ENCODE measurements at places on chromosomes 6 and 20.
A peak's percentile ranks its signal among the peaks of the same experiment; 100 is the strongest.

DNA sequence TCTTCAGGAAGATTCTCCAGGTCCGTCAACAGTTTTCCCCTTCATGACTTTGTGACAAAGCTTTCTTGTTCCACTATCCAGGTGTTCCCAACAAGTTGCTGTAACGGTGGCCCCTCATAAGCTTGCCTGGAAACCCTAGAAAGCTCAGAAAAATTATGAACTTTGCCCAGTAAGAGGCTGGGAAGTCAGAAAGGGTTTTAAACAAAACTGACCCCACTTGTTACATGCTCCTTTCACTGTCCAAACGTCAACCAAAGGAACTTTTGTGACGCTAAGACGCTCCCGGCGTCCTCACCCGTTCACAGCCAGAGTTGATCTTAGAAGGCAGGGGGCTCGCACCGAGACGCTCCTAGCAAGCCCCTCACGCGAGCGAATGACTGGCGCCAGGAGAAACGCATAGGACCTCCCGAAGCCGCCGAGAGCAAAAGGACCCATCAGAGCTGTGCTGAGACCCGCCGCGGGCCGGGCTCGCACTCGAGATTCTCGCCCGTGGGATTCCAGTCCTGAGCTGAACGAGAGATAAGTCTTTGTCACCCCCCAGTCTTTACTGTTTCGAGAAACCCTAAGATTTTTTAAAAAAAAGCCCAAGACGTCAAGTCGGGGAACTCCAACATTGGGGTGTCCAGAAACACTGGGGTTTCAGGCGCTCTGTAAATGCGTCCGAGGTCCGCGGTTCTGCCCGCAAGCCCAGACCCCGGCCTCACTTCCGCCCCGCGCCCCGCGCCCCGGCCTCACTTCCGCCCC lies 544 bp upstream of the ACAT2 start:
- no peak for DNase-seq

DNA sequence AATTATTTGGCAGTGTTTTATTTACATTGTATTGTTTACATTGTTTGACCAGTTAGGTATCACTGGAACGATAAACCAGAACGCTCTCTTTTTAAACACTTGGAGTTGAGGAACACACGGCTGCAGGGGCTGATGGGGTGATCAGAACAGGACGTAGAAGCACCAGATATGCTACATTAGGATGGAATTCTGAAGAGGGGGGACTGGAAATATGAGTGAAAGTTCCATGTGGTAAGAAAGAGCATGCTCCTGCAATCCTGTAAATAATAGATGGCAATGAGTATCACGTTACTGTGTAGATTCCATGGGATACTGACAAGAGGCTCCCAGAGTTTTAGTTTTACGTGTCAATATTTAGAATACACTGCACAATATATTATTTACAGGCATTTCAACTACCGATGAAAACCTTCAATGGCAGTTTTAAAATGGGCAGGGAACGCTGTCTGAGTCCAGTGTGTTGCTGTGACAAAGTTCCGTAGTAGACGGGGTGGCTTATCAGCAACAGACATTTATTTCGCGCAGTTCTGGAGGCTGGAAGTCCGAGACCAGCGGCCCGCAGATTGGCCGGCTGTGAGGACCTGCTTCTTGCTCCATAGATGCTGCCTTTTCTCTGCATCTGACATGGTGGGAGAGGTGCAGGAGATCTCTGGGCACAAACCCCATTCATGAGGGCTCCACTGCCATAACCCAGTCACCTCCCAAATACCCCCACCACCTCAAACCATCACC lies 43.1 kb downstream of the SYNJ2 start:
- DNase-seq: no peak

DNA sequence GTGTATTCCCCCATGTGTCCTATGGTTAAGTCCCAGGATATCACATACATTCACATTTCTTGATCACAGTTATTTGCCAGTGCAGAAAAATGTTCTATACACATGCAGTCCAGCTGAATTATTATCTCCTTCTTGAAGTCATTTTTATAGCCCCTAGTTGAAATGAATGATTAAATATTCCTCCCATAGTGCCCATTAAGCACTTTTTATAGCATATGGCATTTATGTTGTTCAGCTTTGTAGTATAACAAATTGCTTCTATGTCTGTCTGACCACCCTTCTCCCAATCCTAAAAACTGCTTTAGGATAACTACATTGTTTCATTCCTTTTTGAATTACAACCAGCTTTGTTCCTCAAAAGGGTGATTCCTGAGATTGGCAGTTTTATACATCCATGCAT lies 123.5 kb downstream of the ADGRB3 start:
- no peak for DNase-seq

DNA sequence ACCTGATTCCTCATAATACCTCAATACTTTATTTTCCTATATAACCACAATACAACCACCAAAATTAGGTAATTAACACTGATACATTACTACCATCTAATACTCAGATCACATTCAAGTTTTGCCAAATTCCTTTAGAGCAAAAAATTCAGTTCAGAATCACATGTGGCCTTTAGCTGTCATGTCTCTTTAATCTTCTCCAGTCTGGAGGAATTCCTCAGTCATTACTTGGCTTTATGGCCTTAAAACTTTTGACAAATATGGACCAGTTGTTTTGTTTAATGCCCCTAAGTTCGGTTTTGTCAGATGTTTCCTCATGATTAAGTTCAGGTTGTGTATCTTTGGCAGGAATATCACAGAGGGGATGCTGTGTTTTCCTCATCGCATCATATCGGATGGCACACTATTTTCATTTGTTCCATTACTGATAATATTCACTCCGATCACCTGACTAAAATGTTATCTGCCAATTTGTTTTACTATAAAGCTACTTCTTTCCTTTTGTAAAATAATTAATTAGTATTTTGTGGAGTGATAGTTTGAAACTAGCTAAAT lies 51.2 kb upstream of the AKIRIN2 start:
- DNase-seq: no peak

- DNase-seq: peak; percentile 56
These were observed 2.9 kb downstream of the LAMA5 start for GRCh38 chr20:62363920-62364851.

DNA sequence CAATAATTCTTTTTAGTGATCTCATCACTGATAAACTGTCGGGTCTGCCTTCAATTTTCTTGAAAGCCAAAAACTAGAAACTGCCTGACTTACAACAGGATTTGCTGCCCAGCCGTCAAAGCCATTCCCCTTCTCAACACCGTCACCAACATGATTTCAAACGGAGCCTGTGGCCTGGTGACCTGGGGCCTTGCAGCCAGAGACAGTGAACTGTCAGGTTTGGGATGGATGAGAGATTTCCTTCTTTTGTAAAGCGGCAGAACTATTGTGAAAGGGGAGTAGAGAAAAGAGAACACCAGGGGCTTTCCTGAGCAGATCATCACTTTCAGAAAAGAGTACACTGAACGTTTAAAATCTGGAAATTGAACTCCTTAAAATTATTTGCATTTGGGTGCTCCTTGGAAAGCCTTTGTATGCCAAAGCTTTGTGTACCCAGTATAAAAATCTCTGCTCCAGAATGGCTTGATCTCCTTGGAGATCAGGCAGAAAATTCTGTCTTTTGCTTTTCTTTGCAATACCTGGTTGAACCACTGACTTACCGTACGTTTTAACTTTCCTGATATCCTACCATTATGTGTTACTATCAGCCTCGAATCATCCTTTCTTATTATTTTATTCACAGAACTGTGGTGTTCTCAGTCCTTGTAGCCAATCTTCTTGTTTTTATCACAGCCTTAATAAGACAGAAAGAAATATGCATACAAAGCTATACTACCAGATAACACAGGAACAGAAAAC lies 125.2 kb downstream of the PACRG start:
- no peak for DNase-seq

DNA sequence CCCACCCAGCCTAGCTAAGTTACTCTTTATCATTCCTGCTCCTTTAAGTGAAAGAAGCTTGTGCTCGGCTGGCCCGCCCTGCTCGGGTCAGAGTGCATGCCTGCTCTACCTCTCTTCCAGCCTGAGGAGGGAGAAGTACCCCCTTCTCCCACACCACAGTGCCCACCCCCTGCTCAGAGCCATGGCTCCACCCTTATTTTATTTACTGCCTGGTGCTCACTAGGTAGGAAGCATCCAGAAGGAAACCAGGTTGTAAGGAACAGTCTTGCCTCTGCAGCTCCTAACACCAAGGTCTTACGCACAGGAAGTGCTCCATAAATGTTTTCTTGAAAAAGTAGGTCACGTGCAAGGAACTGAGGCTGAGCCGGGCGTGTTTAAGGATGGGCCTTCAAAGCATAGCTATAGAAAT lies 105.7 kb upstream of the SNX9 start:
- DNase-seq: no peak

- DNase-seq: no peak
These were observed 72.9 kb downstream of the SNX5 start for GRCh38 chr20:17895641-17896171.

DNA sequence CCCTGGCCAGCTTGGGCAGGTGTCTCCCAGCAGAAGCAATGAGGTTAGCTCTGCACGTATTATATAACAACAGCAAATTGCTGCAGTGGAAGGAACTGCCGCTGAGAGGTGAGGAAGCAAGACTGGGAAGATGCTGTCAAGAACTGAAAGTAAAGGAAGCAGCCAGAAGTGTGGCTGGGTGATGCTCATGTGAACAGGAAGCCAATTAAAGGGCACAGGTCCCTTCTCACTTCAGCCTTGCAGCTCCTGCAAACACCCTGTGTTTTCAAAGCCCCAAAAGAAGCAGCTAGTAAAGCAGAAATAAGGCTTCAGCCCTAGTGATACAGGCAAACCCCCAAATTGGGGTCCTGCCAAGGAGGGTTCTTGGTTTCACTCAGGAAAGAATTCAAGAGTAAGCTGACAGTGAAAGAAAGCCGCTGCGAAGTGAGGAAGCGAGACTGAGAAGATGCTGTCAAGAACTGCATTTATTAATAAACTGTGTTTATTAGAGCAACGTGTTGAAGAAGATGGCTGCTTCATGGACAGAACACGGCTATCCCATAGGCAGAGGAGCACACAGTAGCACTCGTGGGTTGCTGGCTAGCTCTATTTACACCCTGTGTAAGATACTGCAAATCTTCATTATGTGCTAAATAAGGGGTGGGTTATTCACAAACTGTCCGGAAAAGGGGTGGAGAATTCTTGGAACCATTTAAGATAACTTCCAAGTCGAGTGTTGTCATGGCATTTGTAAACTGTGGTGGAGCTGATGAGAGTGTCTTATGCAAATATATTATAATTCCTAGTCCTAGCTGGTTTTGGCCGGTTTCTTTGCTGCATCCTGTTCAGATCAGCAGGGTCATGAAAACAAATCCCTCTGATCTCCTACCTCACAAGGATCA lies 152.2 kb downstream of the LINC00237 start:
- no peak for DNase-seq

DNA sequence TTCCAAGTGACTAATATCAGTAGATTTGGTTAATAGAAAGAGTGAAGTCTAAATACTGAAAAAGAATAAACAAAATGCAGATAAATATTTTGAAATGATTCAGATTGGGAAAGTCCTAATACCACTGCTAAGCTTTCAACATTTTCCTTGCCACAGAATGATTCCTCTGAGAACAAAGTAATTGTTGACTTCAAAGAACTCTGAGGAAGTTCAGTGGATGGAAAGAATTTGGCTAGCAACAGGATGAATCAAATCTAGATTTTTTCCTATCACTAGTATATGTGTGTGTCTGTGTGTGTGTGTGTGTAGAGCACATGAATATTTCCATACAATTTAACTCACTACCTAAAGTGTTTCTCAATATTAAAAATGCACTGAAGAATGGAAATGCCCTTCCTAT lies 107.9 kb upstream of the PREP start:
- no peak for DNase-seq

DNA sequence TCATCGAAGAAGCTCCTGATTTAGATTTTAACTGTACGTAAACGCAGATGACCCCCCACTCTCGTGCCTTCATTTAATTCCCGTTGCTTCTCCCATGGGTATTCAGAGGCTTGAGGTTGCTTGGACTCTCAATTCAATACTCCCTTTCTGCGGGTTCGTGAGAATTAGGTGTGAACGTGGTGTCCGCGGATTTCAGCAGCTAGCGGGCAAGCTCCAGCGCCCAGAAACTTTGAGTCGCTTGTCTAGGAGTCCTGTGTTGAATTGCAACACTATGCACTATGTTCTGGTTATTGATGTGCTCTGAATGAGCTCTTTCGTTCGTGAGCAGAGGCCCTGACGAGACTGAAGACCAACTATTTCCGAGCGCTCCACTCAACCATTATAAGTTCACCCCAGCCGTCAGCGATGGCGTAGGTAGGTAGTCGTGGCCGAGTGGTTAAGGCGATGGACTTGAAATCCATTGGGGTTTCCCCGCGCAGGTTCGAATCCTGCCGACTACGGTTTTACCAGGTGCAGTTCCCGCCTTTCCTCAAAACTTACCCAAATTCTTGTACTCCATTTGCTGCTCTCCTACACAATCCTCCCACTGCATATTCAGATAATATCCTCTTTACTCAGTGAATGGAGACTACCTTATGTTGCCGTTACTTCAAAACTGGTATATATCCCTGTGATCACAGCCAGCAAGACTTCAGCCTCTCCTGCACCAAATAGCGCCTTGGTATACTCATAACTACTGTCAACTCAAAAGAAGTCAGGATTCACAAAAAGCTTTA lies 72.6 kb upstream of the ZNF184 start:
- no peak for DNase-seq

GRCh38 chr20:23156170-23156841 lies 70.2 kb upstream of the CD93 start:
- DNase-seq: peak; percentile 98

GRCh38 chr6:163790266-163790840 lies 375.8 kb downstream of the QKI start:
- no peak for DNase-seq

- DNase-seq: no peak
These were observed 18.0 kb downstream of the C6orf52 start for GRCh38 chr6:10676403-10676802.

DNA sequence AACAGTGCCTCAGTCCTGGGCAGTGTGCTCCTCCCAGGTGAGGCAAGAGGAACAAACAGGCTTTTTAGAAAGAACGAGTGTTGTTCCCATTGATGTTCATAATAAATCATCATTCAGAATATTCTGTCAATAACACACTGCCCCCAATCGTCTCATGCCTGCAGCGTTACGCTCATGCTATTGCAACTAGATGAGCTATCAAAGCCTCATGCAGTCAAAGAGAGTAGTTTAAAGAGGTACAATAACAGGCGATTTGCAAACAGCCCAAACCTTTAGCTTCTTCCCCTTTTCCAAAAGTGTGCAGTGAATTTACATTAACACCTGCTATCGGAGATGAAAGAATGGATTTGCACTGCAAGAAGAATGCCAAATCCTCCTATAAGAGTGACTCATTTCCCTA lies 1164.7 kb upstream of the MAP3K7 start:
- no peak for DNase-seq

All from SW480 (cell line).